Esophagus squamous epithelium (tissue), 5 donors: ENCODE measurements at places on chromosomes 13 and 19.

DNA sequence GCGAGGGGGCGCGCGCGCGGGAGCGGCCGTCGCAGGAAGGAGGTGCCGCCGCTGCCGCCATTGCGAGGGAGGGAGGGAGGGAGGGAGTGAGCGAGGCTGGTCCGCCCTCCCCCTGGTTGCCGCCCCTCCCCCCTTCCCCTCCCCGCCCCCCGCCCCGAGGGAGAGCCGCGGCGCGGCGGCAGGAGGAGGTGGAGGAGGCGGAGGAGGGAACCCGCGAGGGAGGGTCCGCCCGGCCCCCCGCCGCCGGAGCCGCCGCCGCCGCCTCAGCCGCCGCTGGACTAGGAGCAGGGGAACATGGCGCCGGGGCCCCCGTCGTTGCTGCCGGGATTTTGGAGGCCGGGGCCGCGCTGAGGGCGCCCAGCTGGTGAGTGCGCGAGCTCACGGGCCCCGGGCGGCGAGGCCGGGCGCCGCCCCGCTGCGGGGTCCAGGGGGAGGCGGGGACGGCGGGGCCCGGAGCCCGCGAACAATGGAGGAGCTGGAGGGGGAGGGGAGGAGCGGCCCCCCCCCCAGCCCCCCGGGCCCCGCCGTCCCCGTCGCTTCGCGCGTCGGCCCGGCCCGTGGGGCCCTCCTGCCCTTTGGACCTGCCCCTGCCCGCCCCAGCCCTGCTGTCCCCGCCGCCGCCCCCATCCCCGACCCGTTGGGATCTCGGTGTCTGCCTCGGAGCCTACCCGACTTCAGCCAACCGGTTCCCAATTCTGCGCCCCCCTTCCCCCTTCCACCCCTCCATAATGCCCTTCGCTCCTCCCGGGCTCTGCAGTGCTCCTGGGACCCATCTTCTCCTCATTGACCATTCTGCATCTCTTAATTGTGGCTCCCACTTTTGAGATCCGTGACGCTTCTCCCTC lies at the start of gene ARHGAP35:
Gene ARHGAP35, plus strand, starts transcription at position 152 of the 845 bp plus-strand sequence. CDS start 57,679 bp downstream, outside the sequence.
- no peak for DNase-seq

DNA sequence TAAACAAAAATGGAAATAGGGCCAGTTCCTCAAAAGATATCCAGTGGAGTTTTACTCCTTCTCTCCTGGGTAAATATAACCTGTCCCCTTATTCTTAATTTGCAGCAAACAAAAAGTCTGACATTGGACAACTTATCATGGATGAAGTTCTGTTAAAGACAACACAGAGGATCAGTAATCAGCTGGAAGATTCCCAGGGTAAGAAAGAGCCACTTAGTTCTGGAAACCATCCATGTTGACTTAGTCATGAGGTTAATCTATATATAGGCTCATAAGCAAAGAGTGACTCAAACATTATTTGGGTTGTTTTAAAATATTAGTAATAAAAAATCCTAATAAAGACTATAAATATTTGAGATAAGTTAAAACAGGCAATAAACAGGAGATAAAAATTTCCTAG lies 40.5 kb upstream of the EBPL start:
- DNase-seq: no peak

- DNase-seq: no peak
Measured at GRCh38 chr19:38675611-38676010, 28.2 kb downstream of the ACTN4 start.

- DNase-seq: no peak
Measured at GRCh38 chr13:80033286-80033685, 307.6 kb downstream of the SPRY2 start.

DNA sequence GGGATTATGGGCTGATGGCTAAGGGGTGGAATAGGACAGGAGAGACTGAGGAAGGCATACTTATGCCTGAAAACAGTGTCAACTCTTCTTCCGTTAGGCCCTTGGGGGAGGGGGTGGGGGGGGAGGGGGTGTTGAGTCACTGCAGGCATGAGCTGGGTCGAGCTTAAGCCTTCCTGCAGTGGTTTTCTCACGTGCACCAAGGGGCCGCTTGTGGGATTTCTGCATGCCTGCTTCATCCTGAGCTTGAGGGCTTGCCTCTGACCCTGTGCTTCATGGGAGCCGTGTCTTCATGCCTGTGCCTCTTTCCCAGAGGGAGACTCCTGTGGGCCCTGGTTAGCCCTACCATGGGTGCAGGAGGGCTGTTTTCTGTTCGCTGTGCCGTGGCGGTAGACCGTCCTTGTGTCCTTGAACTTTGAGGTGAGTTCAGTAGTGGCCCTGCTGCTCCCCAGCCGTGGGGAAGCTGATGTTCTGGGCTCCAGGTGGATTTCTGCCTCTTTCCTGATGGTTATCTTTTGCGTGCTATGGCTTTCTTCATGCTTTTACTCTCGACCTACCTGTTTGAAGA lies 186.1 kb downstream of the PCCA start:
- DNase-seq: no peak

- DNase-seq: no peak
Measured at GRCh38 chr13:27665333-27665732, 43.6 kb downstream of the POLR1D start.

- DNase-seq: no peak
Measured at GRCh38 chr13:105232439-105232838, 1303.0 kb downstream of the EFNB2 start.

DNA sequence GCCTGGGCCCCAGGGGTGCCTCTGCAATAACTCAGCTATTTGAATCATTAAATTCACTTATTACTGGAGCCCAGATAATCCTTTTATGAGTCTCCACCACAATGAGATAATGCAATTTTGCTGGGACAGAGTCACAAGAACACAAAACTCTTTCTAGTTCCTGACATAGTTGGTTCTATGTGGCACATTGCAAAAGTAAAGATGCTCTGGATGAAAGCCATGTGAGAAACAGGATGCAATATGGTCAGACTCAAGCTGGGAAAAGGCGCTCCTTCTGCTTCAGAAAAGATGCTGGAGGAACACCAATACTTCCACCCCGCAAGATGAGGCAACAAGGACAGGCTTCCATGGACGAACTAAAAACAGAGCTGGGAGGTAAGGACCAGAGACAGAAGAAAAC lies 5.7 kb downstream of the ANKRD27 start:
- DNase-seq: no peak

DNA sequence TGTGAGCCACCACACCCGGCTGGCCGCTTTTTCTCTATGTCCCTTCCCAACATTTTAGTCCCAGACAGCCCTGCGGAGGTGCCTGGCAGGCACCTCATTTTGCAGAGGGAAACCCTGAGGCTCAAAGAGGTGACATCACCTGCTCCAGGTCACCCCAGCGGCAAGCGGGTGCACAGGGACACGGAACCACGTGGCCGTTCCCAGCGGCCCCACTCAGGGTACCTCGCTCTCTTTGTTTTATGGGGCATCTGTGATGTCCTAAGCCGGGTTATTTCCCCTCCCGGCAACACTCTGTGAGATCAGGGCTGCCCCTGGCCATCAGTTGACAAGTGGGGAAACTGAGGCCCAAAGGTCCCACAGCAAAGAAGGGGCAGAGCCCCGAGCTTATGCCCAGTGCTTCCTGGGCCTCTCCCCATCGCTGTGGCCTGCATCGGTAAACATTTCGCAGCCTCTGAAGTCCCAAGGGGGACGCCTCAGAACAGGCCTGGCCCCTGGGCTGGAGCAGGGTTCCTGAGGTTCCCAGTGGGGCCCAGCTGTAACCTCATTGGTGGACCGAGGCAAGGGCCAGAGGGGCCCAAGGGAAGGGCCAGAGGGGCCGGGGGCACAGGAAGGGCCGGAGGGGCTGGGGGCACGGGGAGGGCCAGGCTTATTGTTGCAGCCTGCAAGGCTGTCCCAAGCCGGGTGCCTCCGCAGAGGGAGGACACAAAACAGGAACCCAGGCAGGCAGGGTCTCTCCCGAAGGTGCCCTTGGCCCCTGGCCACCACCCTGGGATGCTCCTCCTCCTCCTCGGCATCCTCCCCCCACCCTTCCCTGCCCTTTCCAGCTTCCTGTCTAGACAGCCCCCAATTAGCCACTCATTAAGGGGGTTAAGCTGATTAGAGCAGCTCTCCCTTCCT lies 39.0 kb downstream of the SMIM24 start:
- no peak for DNase-seq

DNA sequence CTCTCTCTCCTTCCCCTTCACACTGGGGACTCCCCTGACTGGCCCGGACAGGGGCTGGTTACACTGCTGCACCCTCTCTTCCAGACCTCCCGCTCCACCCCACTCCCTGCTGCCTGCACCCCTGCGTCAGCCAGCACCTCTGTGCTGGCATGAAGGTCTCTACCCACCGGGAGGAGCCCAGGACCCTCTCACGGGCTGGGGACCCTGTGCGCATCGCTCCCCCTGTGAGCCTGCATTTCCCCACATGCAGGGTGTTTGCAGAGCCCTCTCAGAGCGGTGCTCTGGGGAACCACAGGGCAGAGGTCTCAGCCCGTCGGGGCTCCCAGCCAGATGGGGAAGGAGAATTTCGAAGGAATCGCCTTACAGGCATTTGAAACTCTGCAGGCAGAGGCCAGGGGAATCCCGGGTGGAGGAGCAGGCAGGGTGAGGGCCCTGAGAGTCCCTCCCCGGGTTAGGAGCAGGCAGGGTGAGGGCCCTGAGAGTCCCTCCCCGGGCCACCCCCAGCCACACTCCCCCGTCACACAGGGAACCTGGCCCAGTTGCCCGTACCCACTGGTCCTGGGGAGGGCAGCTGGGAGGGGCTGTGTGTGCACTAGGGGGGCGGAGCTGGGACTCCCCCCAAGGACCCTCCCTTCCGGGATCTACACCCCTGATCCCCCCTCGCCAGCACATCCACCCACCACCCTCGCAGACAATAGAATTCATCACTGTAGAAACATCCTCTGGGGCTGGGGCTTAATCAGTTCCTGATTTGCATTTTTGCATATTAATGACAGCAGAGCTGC lies 16.3 kb upstream of the TCF3 start:
- DNase-seq: no peak

GRCh38 chr13:107770541-107770940 lies 444.8 kb downstream of the LIG4 start:
- DNase-seq: no peak

GRCh38 chr13:110648146-110648819 lies 32.9 kb downstream of the NAXD start:
- no peak for DNase-seq

DNA sequence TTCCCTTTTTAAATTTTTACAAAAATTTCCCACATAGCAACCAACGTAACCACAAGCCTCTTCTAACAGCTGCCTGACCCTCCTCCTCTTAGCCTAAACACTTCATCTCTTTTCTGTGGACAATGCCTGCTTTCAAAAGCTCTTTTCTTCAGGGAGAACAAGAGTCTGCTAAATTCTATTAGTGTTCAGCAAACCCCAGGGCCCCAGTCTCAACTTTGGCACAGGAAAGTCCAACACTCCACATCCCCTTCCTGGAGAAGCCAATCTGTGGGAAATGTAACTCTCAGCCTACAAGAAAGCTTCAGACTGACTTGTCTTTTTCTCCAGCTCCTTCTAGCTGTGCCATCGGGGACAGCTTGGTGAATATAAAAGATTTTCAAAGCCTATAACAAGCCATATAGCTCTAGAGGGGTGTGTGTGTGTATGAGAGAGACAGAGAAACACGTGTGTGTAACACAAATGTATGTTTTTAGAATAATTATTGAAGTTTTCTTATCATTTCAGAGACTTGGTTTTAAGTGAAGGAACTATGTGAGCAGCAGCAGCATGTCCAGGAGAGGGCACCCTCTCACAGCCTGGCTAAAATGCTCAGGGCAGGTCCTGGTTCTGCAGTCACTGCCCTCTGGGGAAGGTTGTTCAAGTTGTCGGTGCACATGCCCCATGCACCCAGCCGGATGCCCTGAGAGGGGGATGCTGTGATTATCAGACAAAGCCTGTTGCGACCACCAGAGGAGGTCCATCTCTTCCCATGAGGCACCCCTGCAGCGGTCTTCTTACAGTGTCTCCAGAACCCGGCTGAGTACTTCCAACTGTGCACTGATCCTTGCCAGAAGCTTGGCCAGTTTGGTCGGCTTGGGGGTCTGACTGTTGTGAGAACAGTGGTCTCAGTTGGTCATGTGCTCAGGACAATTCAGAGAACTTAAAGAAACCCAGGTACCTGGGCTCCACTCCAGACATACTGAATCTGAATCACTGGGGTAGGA lies 34.4 kb downstream of the CCDC70 start:
- no peak for DNase-seq

DNA sequence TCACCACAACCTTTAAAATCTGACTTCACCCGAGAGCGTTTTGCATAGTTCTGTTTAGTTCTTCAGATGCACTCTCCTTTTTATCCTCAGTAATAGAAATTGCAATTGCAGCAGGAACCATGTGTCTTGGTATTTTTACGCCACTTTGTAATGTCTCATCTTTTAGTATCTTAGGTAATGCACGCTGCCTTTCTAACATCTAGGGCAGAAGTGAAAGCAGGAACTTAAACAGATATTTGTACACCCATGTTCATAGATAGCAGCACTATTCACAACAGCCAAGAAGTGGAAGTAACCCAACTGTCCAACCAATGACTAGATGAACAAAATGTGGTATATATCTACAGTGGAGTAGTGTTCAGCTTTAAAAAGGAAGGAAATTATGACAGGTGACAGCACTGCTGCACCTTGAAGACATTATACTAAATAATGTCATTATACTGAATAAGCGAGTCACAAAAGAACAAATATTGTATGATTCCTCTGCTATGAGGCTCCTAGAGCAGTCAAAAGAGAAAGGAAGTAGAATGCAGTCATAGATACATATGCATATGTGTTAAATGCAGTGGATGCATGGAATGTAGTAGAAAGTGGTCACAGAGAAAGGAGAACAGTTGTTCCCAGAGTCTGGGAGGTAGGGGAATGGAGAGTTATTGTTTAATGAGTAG lies 105.9 kb upstream of the GJB6 start:
- DNase-seq: no peak

DNA sequence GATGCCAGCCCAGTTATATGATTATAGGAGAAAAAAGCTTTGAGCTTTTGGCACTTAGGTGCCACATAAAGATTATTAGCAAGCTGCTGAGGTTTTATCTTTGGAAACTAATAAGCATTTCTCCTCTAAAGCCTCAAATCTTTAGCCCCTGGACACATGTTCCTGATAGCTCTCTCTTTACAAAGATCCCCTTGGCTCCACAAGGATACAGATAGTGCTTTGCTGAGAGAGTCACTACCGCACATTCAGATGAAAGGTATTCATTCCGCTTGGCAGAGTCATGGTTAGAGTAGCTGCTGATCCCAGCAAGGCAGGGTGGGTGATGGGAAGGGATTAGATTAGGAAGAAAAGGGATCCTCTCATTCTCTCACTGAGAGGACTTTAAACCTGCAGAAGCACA lies 28.2 kb upstream of the PSG7 start:
- no peak for DNase-seq

DNA sequence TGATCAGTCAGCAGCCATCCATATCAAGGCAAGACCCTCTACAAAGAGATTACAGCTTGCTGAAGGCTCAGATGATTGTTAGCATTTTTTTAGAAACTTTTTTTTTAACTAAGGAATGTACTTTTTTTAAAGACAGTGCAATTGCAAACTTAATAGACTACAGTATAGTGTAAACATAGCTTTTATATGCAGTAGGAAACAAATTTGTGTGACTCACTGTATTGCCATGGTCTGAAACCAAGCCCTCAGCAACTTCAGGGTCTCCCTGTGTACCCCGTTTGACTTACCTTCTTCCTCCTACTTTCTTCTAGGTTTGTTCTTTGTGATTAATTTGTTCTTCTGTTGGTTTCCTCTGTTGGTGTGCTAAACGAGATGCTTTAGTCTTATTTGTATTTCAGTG lies 93.0 kb upstream of the TEX29 start:
- no peak for DNase-seq
